ENCODE measurements at places on chromosomes 4 and X.
A peak's percentile ranks its signal among the peaks of the same experiment; 100 is the strongest.

GRCh38 chr4:125365731-125366130 is 51.0 kb downstream of the FAT4 start:
- DNase-seq: no peak

GRCh38 chr4:94371290-94371689 is 28.7 kb upstream of the HPGDS start:
- no peak for DNase-seq

DNA sequence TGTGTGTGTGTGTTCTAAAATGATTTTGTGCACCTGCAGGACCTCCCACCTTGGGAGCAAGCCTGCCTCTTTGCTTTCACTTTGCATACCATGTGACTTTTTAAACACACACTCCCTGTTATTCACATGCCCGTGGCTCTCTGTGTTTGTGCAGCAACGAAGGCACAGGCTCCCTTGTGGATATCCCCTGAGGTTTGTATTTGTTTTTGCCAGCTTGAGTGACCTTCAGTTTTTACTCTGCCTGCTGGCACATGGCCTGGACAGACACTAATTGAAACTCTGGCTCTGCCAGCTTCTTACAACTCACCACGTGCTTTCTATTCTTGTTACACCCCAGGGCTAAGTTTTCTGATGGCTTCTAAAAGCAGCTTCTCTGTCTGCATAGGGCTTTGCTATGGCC is 885.8 kb downstream of the SH3BGRL start:
- no peak for DNase-seq

GRCh38 chr4:109046471-109047201 is 255.8 kb downstream of the COL25A1 start:
- peak; percentile 57 for DNase-seq

DNA sequence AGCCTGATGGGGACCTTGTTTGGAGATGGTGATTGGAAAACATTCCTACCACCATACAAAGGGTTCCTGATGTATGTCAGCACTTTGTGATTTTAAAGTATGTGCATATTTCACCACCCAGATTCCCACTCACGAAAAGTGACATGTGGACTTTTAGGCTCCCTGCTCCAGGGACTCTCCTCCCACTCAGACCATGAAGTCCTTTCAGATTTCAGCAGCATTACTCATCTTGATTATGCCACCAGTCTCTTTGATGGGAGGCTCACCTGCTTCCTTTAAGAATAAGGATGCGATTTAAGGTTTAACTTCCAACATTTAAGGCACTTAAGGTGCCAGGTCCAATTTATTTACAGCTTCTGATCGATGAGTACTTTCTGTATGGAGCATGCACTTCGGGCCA is 204.4 kb downstream of the PPARGC1A start:
- no peak for DNase-seq
